ENCODE measurements at places on chromosomes 6 and 20.
A peak's percentile ranks its signal among the peaks of the same experiment; 100 is the strongest.

DNA sequence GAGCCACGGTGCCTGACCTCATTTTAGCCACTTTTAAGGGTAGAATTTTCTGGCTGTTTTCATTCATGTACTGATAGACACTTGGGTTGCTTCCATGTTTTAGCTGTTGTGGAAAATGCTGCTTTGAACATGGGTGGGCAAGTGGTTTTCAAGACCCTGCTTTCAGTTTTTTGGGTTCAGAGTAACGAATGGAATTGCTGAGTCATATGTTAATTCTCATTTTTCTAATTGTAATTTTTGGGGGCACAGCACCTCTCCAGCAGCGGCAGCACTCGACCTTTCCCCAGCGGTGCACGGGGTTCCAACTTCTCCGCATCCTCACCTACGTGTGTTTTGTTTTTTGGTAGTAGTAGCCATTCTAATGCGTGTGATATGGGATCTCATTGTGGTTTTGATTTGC is 5.4 kb downstream of the NQO2 start:
- DNase-seq, result no peak

GRCh38 chr6:111175109-111175508 is 87.8 kb downstream of the SLC16A10 start:
- peak; percentile 30 for DNase-seq

- no peak for DNase-seq
Observed at GRCh38 chr20:62646851-62647520, 4.7 kb downstream of the SLCO4A1 start.

DNA sequence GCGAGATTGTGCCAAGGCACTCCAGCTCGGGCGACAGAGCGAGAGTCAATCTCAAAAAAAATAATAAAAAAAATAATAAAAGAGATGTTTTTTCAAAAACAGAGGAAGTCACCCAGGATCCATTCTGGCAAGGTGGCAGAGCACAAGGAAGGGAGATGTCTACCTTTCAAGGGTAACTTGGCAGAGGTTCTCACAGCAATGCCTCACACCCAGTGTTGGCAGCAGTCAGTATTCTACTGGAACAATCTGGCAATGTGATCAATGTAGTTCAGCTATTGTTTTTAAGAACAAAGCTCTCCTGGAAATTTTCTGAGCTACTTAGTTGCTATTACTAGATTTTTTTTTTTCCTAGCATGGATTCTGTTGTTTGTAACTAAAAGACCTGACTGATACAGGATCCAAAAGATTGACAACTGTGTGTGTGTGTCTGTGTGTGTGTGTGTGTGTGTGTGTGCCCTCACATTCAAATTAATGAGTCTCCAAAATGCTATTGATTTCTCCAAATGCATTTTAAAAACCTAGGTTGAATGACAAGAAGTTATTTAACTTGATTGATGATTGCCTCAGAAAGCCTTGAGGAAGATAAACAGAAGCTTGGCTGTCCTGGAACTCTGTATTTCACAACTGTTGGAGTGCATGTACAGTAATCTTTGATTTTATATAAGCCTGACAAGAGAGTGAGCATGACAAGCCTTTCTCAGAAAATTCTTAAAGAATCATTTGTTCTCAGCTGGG is 114.1 kb upstream of the RREB1 start:
- DNase-seq, result no peak

GRCh38 chr6:131424475-131424874 is 148.6 kb upstream of the ARG1 start:
- DNase-seq, result no peak

DNA sequence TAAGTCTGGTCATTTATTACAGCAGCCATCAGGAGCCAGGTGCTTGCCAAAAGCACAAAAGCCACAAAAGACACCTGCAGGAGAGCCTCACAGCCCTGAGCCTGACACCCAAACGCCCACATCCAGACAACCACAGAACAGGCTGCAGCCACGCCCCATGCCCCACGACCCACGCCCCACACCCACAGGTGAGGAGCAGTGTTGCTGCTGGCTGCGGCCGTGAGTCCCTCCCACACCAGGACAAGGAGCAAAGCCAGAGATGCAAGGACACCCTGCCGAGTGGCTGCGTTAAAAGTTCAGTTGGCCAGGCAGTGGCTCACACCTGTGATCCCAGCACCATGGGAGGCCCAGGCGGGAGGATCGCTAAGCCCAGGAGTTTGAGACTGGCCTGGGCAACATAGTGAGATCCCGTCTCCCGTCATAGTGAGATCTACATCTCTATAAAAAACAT is 43.0 kb downstream of the SLC2A4RG start:
- no peak for DNase-seq

GRCh38 chr6:138986578-138986977 is 1.5 kb downstream of the REPS1 start:
- DNase-seq, result peak; percentile 26

DNA sequence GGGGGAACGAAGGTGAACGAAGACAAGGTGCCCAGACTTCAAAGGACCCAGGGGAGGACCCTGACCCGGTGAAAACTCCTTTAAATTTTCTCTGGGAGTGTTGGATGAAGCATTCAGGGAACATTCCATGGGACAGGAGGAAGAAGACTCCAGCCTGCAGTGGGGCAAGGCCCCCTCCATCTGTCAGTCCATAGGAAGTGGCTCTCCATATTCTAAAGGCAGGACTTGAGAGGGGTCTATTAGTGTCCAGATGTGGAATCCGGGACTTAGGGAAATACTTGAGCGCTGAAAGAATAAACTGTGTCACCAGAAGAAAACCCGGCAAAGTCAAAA is 3.2 kb upstream of the BPIFA2 start:
- no peak for DNase-seq

GRCh38 chr6:95767897-95768463 is 190.6 kb downstream of the MANEA start:
- no peak for DNase-seq

GRCh38 chr20:8909596-8909995 is 159.3 kb upstream of the PLCB4 start:
- no peak for DNase-seq

GRCh38 chr6:97850458-97851212 is 567.6 kb upstream of the MMS22L start:
- no peak for DNase-seq

DNA sequence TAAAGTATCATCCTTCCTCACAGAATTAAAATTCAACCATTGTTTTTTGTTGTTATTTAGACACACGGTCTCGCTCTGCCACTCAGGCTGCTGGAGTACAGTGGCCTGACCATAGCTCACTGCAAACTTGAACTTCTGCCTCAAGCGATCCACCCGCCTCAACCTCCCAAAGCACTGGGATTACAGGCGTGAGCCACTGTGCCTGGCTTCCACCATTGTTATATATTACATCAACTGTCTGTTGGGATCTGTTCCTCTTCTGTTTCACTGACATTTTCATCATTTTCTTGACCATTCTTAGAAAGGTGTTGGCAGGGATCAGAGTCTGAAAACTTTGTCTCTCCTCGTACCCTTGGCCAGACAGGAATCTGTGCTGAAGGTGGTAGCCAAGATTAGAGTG is 21.3 kb upstream of the TULP1 start:
- no peak for DNase-seq

DNA sequence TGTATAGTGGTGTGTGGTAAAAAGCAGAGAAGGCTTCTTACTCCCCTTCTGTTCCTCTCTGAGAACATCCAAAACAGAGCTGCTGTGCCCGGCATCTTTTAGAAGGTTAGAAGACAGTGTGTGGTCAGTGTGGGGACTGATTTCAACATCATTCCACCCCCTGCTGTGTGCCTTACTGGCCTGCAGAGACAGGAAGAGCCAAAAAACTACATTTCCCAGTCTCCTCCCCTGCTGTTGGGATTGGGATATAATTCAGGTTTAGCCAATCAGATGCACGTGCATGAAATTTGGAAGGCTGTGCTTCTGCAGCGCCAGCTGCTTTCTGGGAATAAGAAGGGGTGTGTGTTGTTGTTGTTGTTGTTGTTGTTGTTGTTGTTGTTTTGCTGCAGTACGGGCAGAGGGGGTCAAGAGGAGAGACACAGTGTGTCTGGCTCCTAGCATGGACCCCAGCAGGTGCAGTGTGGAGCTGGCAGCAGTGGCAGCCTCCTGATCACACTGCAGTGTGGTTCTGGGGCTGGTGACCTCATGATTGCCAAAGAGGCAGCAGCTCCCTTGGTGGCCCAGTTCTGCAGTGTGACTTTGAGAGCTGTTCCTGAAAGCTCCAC is 74.7 kb downstream of the MRPL14 start:
- DNase-seq, result no peak

DNA sequence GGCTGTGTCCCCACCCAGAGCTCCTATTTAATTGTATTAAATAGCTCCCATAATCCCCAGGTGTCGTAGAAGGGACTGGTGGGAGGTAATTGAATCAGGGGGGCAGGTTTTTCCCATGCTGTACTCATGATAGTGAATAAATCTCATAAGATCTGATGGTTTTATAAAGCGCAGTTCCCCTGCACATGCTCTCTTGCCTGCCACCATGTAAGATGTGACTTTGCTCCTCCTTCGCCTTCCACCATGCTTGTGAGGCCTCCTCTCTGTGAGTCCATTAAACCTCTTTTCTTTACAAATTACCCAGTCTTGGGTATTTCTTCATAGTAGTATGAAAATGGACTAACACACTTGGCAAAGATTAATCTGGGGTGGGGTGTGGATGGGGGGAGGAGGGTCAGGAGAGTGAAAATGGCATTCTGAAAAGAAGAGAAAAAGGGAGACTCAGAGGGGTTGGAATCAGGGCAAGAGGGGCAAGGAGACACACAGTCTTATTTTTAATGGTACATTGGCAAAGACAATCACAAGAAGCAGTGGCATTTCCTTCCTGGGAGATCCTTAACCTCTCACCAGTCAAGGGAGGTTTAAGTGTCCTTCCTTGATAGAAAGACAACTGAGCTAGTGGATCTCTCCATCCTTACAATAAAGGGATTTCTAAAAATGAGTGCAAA is 37.5 kb upstream of the NOX3 start:
- no peak for DNase-seq

DNA sequence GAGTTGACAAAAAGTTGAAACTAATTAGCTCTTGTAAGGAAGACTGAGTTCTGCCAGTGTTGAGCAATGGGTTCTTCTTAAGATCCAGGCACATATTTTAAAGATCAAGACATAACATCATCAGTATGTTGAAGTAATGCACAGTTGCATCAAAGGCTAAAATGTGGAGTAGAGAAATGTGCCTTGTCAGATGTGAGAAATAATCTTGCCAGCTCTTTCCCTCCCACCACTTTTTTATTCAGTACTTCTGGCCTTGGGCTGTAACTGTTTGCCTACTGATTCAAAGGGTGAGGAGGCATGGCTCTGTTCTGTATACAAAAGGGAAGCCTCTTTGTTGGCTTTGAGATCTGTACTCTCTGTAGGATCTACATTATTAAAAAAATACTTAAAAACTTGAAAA is 13.1 kb downstream of the PKIB start:
- no peak for DNase-seq

GRCh38 chr20:36833275-36834020 is 42.5 kb upstream of the TLDC2 start:
- no peak for DNase-seq

- no peak for DNase-seq
Observed at GRCh38 chr6:169165561-169166300, 87.9 kb downstream of the THBS2 start.

DNA sequence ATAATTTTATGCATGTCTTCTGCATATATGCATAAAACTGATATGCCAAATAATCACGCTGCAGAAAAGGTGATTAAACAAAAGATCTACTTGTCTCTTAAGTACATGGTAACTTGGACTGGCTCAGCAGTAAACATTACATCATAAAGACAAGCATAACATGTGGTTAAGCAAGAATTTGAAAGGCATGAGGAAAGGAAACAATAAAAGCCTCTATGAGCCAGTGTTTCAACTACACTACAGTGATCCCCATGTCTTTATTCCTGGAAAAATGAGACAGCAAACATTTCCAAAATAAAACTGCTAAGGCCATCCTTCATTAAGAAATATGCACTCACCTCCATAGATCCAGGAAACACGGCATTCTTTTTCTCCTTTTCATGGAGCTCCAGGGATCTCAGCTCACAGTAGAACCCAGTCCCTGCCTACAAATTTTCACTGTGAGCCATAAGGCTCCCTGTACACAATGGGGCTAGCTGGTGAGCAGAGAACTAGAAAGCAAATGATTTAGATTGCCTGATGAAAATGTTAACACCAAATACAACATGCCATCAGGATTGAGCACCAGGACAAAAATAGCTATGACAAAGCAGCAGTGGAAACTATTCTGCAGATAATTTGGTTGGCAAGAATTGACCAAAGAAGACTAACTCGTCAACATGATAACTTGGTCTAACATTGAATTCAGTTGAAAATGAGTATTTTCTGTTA is 156.1 kb downstream of the COL21A1 start:
- peak; percentile 40 for DNase-seq

DNA sequence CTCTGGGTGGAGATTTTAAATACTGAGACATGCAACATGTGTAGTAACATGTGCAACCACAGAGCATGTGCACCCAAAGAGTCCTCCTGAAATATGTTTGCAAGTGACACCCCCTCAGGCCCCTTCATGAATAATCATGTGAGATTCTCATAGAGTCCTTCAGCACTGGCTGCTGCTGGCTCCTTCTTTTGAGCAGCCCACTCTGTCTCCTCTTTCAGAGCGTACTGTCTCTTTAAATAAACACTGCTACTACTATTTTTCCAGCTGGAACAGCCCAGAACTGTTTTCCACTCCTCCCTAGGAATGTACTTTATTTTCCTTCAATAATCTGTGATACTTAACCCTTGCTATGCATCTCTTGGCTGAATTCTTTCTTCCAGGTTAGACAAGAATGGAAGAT is 42.0 kb downstream of the HLA-DRB5 start:
- no peak for DNase-seq

GRCh38 chr6:167532410-167533288 is 207.8 kb downstream of the TTLL2 start:
- no peak for DNase-seq

GRCh38 chr6:112799889-112800288 is 452.8 kb downstream of the RFPL4B start:
- no peak for DNase-seq

- no peak for DNase-seq
Observed at GRCh38 chr6:29763491-29764289, 40.5 kb downstream of the HLA-F start.

DNA sequence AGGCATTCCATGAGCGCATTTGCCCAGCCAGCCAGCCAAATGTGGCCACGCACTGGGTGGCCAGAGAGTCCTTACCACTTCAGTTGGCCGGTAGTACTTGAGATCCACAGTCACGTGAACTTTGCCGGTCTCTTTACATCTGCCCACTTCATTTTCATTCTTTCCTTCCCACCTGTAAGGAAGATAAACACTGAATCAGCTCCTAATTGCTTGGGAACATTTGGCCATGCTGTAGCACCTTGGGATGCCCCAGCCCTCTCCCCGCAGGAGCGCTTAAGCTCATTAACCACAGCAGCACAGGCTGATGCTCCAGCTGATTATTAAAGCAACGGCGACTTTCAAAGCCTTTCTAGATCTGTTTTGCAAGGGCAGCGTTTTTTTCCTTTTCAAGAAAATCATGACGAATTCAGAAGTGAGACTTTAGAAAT is 116.6 kb downstream of the FOXC1 start:
- no peak for DNase-seq

DNA sequence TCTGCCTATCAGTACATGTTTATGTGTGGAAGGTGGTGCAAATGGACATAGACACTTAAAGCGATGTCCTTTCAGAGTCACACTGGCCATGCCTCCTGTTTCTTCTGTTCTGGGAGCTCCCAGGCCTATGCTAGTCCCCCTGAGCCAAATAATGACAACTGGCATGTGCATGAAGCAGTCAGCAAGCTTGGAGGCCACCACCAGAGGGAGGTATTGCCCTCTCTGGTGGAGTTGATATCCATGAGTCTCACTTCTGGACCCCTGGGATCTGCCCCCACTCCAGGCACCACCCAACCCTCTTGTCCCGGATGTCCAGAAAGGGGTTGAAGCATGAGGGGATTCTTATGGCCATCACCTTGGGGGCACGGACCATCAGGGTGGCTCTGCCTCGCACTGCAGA is 172.2 kb downstream of the AIG1 start:
- peak; percentile 1 for DNase-seq
